Suppressor macrophage treated with lipopolysaccharide for 1 hour (primary cell): ENCODE measurements at places on chromosomes 2 and 18.

GRCh38 chr2:46098621-46099062, 198.6 kb upstream of the EPAS1 start:
- DNase-seq: no peak

- DNase-seq: no peak
Measured at GRCh38 chr2:30484995-30485394, 37.9 kb downstream of the LCLAT1 start.

GRCh38 chr2:191204433-191204832, 40.8 kb upstream of the MYO1B start:
- peak; percentile 81 for DNase-seq

GRCh38 chr2:225781991-225782390, 382.5 kb downstream of the NYAP2 start:
- DNase-seq: no peak

DNA sequence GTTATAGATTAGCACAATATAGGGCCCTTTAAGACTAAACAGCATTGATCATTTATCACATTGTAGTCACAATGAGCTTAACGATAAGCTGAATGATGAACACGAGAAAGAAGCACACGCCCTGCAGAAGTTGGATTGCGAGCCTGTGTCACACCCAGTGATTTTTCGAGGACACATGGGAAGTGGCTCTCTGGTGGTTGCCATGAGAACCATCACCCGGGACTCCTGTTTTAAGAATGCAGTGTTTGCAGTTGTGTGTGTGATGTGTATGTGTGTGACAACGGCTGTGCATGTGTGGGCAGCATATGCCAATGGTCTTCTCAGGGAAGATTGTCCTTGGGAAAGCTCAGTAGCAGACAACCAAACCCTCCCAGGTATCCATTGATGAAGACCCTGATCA, 69.2 kb downstream of the PDCL3 start:
- DNase-seq: no peak

DNA sequence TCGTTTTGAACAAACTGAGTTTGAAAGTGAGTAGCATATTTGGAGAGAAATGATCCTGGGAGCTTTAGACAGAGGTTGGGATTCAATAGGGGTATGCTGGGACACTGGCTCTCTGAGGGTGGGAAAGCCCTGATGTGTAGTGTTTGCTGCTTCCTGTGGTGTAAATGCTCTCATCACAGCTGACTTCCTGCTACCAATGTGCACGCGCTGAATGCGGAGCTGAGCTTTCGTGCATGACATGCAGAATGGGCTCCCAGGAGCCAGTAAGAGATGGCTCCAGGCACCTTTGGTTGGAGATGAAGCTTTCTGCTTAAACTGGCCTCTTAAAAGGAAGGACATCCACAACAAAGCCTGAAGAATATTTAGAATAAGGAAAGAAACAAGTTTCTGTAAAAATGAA, 224.1 kb upstream of the CCDC150 start:
- no peak for DNase-seq

DNA sequence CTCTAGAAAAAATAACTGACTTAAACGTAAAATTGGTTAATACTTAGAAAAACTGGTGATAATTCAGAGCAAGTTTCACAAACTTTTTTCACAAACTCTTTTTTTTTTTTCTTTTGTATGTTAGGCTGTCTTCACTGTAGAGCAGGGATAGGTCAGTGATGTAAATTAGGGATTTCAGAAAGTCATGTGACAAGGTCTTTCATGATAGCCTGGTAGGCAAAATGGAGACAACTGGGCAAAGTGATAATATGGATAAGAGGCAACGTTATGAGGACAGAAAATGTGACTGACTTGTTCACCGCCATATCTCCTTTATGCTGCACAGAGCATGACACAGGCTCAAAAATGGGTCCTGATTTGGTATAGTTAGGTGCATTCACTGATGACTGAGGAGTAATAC, 39.4 kb upstream of the BBS5 start:
- DNase-seq: no peak

DNA sequence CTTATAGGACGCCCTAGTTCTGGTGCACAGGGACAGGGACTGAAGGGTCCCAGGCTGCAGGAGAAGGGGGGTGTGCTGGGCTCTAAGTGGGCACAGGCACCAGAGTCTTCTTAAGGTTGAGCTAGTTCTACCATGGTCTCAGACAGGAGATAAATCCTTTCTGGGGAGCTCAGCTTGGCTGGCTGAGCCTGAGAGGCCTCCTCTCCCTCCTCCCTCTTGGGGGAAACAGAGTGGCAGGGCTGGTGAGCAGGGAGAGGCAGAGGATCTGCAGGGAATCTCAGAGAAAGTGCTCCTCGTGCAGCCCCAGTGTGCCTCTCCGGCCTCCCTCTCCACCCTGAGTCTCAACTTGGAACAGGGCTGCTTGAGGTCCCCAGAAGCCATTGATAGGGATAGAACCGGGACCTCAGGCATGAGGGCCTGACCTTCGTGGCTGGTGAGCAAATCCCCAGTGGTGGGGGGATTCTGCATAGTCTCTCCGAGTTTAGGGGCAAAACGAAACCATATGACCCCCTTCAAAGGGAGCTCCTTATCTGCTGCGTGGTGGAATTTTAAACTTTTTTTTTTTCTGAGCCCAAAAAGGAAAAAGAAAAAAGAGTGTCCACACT, 2.0 kb downstream of the GDF7 start:
- no peak for DNase-seq

DNA sequence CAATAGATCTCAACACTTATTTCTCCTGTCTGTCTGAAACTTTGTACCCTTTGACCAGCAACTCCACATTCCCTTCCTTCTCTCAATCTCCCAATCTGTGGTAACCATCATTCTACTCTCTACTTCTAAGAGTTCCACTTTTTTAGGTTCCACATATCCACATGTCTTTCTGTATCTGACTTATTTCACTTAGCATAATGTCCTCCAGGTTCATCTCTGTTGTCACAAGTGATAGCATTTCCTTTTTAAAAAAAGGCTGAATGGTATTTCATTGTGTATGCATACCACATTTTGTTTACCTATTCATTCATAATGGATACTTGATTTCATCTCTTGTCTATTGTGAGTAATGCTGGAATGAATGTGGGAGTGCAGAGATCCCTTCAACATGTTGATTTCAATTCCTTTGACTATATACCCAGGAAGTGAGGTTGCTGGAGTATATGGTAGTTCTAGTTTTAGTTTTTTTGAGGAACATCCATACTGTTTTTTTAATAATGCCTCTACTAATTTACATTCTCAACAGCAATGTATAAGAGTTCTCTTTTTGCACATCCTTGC, 18.8 kb upstream of the MMADHC start:
- no peak for DNase-seq
